ENCODE measurements at places on chromosomes 2 and 18. TPM values are rescaled to one million over a fixed set of nuclear protein-coding genes. Genes with fewer than 3 reads are reported as not detected.

The LRP1B gene
- total RNA-seq, result 0.57 TPM

The BOD1L2 gene
- total RNA-seq, result not detected

GRCh38 chr2:175414882-175415487 is 233.5 kb upstream of the ATP5MC3 start:
- DNase-seq, result peak; percentile 21
- H3K27ac ChIP-seq, result no peak overlapping the region
- H3K27me3 ChIP-seq, result no peaks in the 10 kb centered on the region
- H3K4me3 ChIP-seq, result no peak overlapping the region
- H3K4me1 ChIP-seq, result peaks cover 18% of the 10 kb centered on the region

DNA sequence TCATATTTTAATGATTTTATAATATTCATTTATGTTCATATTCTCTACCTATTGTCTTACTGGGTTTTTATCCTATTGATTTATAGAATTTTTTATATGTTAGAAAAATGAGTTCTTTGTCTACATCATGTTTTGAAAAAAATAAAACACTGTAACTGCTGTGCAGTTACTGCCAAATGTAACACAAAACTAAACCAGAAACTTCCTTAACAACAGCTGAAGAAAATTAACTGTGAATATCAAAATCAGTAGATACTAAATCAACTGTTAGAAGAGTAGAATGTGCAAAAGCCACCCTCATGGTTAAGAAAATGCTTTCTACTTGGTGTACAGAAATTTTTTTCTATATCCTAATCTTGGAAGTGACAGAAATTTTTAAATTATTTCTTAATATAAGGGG is 69.5 kb downstream of the PTRHD1 start:
- DNase-seq, result no peak
- peaks cover 2% of the 10 kb centered on the region for H3K4me1 ChIP-seq
- H3K27me3 ChIP-seq, result no peaks in the 10 kb centered on the region
- H3K4me3 ChIP-seq, result no peak overlapping the region

The RAB31 gene
- total RNA-seq, result 2.9 TPM

GRCh38 chr2:236538242-236538641 is 31.4 kb upstream of the ACKR3 start:
- peaks cover 56% of the 10 kb centered on the region for H3K27me3 ChIP-seq
- H3K36me3 ChIP-seq, result no peaks in the 10 kb centered on the region
- H3K4me3 ChIP-seq, result no peak overlapping the region
- no peak overlapping the region for H3K27ac ChIP-seq
- no peak for DNase-seq

DNA sequence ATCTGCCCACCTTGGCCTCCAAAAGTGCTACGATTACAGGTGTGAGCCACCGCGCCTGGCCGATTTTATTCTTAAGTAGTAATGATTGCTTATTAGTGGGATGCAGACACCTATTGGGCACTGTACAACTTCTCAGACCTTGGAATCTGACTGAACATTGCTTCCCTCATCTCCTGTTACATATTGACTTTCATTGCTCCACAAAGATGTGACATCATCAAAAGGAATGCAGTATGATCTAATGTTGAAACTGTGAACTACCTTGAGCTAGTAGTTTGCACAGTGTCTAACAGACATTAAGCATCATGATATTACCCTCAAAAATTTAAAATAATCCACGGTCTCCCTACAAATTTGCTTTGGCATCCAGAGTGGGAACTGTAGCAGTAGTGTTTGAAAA is 109.8 kb upstream of the SIX2 start:
- no peak overlapping the region for H3K4me3 ChIP-seq
- no peak overlapping the region for H3K27ac ChIP-seq
- no peaks in the 10 kb centered on the region for H3K36me3 ChIP-seq
- peaks cover 3% of the 10 kb centered on the region for H3K27me3 ChIP-seq

DNA sequence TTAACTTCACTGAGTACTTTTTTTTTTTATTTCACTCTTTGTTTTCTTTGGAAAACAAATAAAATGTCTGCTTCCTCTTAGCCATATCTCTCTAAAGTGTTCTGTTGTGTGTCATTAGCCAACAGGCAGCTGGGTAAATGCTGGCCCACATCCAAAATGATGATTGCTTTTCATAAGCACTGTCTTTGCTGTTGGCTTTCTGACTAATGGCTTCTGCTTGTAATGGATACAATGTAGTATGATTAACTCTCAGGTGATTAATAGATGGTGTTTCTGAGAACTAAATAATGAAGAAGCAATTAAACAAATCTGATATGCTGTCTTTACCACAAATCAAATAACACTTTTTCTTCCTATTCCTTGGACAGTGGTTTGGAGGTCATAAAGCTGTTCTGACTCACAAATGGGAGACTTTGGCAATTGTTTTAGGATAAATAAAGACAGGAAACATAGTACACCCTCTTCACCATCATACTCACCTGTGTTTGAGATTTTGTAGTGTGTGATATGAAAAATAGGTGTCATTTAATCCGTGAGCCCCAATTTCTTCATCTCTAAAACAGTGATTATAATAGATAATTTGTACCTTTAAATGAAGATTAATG is 888.4 kb downstream of the TSN start:
- H3K27me3 ChIP-seq, result no peaks in the 10 kb centered on the region
- no peak overlapping the region for H3K4me3 ChIP-seq
- no peak overlapping the region for H3K27ac ChIP-seq
- no peaks in the 10 kb centered on the region for H3K36me3 ChIP-seq
- no peaks in the 10 kb centered on the region for H3K4me1 ChIP-seq

GRCh38 chr2:217797661-217798069 is 205.1 kb downstream of the TNS1 start:
- H3K27ac ChIP-seq, result no peak overlapping the region
- H3K36me3 ChIP-seq, result no peaks in the 10 kb centered on the region
- peaks cover 9% of the 10 kb centered on the region for H3K4me1 ChIP-seq
- no peak overlapping the region for H3K4me3 ChIP-seq

- H3K27me3 ChIP-seq, result peaks cover 6% of the 10 kb centered on the region
- no peak overlapping the region for H3K27ac ChIP-seq
- DNase-seq, result peak; percentile 35
Measured at GRCh38 chr2:205766779-205767359, 84.6 kb downstream of the NRP2 start.
